ENCODE measurements at places on chromosomes 16 and 17.
A peak's percentile ranks its signal among the peaks of the same experiment; 100 is the strongest.

- DNase-seq, result no peak
Measured at GRCh38 chr16:8936421-8936820, 27.3 kb downstream of the USP7 start.

DNA sequence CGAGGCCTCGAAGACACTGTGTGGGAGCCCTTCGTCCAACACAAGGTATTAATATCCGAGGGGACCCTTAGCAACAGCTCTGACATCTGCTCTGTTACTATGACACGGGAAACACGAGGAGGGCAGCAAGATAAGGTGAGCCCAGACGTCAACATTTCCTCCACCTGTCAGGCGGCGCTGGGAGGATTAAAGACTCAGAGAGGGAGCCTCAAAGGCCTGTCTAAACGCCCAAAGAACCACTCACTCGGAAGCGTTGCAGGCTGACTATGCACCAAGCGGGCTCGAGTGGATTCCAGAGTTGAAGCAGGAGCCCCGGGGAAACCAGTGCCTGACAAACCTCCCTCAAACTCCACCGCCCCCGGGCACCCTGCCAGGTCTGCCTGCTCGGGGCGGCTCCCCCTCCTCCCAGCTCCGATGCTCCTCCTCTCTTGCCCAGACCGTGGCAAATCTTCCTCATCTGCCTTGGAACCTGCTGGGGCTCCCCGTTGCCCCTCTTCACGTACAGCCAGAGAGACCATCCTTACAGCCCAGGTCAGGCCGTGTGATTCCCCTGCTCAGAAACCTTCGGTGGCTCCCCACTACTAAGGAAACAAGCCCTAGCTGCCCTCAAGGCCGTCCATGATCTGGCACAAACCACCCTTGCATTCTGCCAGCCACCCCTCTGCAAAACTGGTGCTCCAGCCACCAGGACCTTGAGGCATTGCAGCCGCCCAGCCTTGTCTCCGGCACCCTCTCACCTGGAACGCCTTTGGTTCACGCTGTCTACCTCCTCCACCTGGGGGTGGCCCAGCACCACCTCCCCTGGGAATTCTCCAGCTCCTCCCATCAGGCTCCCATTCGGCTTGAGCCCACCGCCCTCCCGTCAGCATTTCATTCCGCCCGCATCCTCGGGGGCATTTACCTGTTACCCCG is 16.2 kb downstream of the RPH3AL start:
- DNase-seq, result no peak

DNA sequence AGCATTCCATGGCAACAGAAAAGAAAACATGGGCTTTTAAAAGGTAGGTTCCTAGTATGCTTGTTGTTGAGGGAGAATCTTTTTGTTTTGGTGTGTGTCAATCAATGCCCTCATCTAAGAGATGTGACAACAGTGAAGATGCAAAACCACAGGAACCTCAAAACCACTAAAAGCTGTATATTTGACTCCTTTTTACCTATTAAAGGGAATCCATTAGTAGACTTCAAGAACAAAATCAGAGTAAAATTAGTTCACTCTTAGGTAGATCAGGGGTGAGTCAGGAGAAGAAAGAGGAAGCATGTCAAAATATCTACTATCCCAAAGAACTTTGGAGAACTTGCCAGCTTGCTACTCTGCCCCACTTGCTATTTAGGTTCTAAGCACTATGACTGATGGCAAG is 89.1 kb downstream of the CDK5R1 start:
- no peak for DNase-seq

DNA sequence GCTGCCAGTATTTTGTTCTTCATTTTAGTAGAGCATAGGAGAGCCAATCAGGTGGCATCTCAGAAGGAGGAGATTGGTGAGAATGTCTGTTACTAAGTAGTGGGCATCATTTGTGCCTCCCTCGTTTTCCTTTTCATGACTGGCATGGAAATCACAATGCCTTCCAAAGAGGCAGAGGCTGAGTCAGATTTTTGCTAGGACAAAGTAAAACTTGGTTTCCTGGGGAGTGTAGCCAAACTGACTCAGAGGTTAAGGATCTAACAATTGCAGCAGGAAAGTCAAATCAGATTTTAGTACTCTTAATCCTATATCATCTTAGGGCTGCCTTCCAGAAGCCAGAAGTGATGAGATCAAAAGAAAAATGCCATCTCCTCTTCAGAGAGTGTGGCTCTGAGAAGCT is 138.7 kb downstream of the ANKFN1 start:
- DNase-seq, result no peak

- no peak for DNase-seq
Measured at GRCh38 chr16:54140057-54140787, 146.4 kb downstream of the IRX3 start.

- no peak for DNase-seq
Measured at GRCh38 chr17:7384489-7385081, 3.7 kb downstream of the TNK1 start.

GRCh38 chr16:49343291-49343690 is 30.3 kb upstream of the C16orf78 start:
- peak; percentile 36 for DNase-seq

DNA sequence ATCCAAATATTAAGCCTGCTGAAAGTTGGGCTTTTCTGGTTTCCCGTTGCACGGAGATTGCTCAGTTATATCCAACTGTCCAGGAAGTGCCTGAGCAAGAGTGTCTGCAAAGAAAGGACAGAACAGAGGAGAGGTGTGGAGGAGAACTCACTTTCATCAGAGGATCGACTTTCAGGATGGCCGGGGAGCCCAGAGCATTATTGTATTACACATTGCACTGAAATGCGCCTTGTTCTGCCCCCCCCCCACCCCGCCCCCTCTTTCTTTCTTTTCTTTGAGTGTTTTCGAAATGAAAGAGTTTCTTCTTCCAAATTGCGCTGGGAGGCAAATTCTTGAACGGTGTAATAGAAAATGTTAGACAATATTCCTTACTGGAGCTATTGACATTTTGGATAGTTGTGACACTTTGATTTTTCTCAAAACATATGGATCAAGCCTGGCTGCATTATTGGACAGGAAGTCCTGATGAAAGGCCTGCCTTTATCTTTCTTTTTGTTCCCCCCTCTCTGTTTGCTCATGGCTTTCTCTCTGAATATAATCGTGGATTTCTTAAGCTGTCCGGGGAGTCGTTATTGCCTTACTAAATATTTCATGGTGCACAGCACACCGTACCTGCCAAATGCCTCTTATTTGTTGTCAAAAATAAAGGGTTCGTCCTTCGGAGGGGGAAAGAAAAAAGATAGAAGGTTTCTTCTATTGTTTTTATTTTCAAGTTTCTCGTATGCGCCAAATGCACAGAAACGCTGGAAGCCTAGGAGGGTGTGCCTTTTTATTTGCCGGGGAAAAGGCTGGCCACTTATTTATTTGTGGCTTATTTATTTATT is 110.8 kb downstream of the IRX3 start:
- DNase-seq, result no peak

- no peak for DNase-seq
Measured at GRCh38 chr17:78957128-78957527, 22.6 kb downstream of the LGALS3BP start.

DNA sequence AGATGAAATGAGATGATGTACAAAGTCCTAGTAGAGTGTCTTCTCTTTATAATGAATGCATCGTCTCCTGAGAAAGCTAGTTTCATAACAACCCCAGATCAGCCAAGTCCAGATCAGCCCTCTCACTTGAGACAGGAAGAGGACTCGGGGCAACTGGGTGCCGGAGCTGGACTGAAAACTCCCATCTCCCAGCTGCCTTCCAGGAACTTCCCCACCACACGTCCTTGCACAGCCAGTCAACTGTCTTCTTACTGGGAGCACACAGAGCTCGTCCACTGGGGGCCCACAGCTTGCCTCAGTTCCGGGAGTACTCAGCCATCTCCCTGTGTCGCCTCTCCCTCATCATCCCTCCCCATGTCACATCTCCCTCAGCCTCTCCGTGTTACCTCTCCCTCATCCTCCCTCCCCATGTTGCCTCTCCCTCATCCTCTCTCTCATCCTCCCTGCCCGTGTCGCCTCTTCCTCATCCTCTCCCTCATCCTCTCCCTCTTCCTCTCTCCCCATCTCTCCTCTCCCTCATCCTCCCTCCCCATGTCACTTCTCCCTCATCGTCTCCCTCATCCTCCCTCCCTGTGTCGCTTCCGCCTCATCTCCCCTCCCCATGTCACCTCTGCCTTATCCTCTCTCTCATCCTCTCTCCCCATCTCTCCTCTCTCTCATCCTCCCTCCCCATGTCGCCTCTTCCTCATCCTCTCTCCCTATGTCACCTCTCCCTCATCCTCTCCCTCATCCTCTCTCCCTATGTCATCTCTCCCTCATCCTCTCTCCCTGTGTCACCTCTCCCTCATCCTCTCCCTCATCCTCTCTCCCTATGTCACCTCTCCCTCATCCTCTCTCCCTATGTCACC is 22.4 kb upstream of the KCNH6 start:
- no peak for DNase-seq

DNA sequence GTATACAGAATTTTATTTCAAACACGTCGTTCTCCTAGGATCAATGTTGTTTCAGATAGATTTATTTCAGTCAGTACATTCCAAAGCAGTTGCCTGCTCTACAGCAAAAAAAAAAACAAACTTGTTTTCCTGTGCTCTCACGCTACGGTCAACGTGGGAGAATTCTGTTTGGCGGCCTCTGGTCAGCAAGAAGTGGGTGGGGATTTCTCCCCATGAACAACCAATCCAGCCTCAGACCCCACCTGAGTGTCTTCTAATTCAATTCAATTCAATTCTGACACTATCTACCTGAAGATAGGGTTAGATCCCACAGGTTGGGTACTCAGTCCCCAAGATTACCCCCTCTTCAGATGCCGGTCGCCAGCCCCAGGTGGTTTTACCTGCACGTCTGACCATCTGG is 22.1 kb downstream of the C17orf58 start:
- DNase-seq, result no peak

GRCh38 chr17:5610956-5611355 is 26.6 kb upstream of the NLRP1 start:
- DNase-seq, result no peak

- no peak for DNase-seq
Measured at GRCh38 chr17:27265333-27265732, 28.6 kb upstream of the WSB1 start.

GRCh38 chr17:79294459-79295071 is 219.9 kb downstream of the ENGASE start:
- no peak for DNase-seq

- no peak for DNase-seq
Measured at GRCh38 chr16:11215935-11216556, 40.0 kb downstream of the SOCS1 start.

- no peak for DNase-seq
Measured at GRCh38 chr16:86998196-86999001, 318.8 kb downstream of the C16orf95 start.

DNA sequence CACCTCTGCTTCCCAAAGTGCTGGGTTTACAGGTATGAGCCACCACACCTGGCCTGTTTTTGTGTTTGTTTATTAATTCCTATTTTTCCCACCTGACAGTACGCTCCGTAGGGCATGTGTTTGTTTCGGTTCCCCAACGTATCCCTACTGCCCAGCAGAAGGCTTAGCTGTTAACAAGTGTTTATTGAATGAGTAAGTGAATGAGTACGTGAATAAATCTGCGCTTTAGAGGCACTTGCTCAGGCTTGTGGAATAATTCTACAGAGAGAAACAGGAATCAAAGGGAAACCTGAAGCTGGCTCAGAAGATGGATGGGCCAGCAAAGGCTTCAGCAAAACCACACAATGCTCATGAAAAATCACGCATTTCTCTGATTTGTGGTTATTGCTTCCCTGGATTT is 647.9 kb downstream of the MAF start:
- DNase-seq, result no peak

DNA sequence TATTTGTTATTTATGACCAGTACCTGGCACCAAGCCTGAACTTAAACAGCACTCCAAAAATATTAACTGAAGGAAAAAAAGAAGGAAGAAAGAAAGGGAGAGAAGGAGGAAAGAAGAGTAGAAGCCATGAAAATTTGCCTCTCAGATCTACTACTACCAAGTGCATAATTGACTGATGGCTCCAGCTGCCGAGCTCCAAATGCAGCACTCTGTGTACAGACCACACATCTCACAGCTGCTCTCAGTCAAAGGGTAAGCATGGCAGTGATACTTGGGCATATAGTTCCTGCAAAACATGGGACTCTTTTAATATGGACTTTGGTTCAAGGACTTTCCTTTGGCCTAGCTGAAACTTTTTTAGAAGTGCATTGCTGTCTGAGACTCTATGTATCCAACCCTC is 44.0 kb upstream of the NOG start:
- no peak for DNase-seq

DNA sequence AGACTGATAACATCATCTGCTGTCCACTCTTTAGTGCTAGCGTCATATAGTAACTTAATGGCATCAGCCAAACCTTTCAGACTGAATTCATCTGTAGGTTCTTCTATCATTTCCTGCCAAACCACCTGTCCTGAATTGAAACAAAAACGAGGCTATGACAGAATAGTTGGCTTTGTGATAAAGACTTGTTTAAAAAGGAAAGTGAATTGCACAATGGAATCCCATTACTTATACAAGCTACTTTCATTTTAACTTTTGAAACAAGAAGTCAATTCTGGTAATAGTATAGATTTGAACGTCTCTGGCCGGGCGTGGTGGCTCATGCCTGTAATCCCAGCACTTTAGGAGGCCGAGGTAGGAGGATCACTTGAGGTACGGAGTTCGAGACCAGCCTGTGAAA is 18.2 kb downstream of the LASP1NB start:
- no peak for DNase-seq

- DNase-seq, result no peak
Measured at GRCh38 chr17:73061161-73061560, 31.3 kb downstream of the SLC39A11 start.

DNA sequence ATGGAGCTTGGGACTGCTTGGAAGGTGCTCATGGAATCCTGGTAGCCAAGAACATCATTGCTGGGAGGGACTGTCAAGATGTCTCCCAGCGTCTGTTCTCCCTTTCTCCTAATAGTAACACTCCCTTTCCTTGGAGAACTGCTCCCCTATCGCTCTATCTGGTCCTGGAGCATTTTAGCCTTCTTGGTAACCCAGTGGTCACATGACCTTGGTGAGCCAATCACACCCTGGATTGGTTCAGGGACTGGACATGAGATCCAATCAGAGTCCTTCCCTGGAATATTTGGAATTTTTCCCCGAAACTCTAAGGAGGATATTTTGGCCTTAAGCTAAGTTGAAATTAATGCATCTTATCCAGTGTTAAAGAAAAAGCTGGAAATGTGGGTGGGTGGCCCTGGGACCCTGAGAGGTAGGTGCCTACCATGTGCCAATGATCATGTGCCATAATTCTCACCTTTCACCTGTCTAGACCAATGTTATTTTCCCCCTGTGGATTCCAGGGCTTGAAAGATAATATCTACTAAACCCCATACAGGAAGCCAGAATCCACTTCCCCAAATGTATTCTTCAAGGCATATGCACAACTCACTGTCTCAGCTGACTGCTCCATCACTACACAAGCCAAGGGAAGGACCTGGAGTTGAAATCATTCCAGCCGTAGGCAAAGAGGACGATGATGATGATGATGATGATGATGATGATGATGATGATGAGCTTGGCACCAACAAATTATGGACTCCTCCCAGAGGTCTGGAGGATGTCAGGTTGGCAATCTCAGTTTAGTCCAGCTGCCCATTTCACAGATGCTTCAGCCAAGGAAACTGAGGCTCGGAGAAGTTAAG is 193.2 kb downstream of the RAB11FIP4 start:
- no peak for DNase-seq

- DNase-seq, result no peak
Measured at GRCh38 chr16:86239381-86239780, 270.9 kb upstream of the FOXF1 start.

GRCh38 chr17:58189436-58190146 is 2.9 kb upstream of the EPX start:
- no peak for DNase-seq

All from coronary artery (tissue), 2 donors.